ENCODE measurements at places on chromosomes 16 and 17. TPM values are rescaled to one million over a fixed set of nuclear protein-coding genes. Genes with fewer than 3 reads are reported as not detected.
A peak's percentile ranks its signal among the peaks of the same experiment; 100 is the strongest.

Gene CRYBA1
- not detected for total RNA-seq

Gene ATP6V0D1
- 99.0 TPM for total RNA-seq

Gene NOL3
- total RNA-seq = 39.4 TPM

GRCh38 chr16:23414731-23415130 lies 38.3 kb downstream of the COG7 start:
- no peak for DNase-seq

GRCh38 chr17:80615376-80615775 lies 70.7 kb downstream of the RPTOR start:
- no peak for DNase-seq

- no peak for DNase-seq
Observed at GRCh38 chr17:43905400-43905984, 1.8 kb downstream of the MPP2 start.

DNA sequence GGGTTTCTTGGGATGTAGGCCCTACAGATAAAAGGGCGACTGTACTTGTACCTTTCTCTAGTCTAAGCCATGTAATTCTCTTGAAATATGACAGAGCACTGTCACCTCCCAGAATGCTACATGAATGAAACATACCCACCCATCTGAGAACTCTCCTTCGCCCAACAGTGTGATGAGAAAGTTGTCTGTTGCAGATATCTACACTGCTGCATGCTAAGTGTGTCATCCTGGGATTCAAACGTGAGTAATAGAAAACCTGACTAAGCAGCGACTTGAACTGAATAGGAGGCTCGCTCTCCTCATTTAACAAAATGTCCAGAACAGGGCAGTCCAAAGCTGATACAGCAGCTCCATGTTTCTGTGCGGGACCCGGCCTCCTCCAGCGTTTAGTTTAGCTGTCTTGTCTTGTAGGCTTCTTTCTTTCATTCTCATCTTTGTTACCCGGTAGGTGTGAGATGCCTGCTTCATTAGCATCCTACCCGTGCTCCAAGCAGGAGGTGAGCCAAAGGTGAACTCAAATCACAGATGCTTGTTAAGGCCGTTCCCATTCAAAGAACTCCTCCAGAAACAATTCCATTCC lies 211.9 kb downstream of the PRKCA start:
- DNase-seq = no peak

GRCh38 chr16:48162839-48163410 lies 7.1 kb upstream of the ABCC12 start:
- no peak for DNase-seq

DNA sequence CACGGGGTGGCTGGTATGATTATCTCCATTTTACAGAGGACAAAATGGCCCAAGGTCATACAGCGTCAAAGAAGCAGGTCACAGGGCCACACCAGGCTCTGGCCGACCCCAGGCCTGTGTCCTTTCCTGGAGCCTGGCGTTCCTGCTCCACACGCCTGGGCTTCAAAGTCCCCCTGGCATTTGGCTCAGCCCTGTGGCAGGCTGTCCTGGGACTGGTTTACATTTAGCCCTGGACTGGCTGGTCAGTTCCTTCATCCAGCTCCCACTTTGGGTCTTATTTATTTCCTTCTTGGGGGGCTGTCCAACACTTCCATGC lies 15.3 kb downstream of the TBX2 start:
- no peak for DNase-seq

- peak; percentile 71 for DNase-seq
Observed at GRCh38 chr16:2008009-2008526, 1.6 kb downstream of the ZNF598 start.
